Naive thymus-derived CD8-positive, alpha-beta T cell (primary cell): ENCODE measurements at places on chromosomes 4 and X.

- no peak for DNase-seq
Observed at GRCh38 chr4:5385741-5386311, 322.5 kb downstream of the EVC2 start.

DNA sequence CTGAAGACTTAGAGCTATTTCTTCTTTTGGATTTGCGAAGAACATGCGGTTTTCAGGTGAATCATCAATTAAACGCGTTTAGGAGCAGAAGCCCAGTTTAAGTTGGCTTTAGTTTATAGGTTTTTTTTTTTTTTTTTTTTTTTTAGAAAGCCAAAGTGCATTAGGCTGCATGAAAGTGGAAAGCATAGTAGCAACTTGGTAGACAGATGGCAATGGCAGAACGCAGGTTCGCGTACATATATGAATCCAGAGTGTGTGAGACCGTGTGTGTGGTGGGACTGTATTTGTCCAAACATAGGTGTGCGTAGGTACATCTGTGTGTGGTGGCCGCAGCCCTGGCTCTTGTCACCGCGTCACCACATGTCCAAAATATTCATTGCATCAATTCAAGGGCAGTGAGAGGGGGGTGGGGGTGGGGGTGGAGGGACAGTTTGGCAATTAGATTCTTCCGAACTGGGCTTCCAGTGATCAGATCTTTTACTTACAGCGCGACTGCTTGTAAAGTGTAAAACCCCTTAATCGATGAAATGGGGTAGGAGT is 901 bp downstream of the JADE1 start:
- DNase-seq: peak; percentile 27

- DNase-seq: no peak
Observed at GRCh38 chr4:56007154-56007553, 58.4 kb downstream of the CEP135 start.

- no peak for DNase-seq
Observed at GRCh38 chr4:28073860-28074555, 1213.4 kb downstream of the STIM2 start.

GRCh38 chrX:27619975-27620374 is 29.8 kb downstream of the DCAF8L2 start:
- no peak for DNase-seq

GRCh38 chrX:8183346-8183745 is 12.3 kb upstream of the VCX2 start:
- no peak for DNase-seq

DNA sequence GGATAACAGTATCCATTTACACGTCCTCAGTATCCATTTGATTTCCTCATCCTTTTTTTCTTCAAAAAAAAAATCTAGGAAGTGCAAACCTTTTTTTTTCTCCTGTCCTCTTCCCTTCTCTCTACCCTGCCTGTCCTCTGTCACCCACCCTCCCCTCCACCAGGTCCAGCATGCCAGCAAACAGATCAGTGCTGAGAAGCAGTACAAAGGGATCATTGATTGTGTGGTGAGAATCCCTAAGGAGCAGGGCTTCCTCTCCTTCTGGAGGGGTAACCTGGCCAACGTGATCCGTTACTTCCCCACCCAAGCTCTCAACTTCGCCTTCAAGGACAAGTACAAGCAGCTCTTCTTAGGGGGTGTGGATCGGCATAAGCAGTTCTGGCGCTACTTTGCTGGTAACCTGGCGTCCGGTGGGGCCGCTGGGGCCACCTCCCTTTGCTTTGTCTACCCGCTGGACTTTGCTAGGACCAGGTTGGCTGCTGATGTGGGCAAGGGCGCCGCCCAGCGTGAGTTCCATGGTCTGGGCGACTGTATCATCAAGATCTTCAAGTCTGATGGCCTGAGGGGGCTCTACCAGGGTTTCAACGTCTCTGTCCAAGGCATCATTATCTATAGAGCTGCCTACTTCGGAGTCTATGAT is 1.7 kb downstream of the SLC25A4 start:
- no peak for DNase-seq

- DNase-seq: no peak
Observed at GRCh38 chr4:124478470-124478869, 234.1 kb downstream of the ANKRD50 start.

DNA sequence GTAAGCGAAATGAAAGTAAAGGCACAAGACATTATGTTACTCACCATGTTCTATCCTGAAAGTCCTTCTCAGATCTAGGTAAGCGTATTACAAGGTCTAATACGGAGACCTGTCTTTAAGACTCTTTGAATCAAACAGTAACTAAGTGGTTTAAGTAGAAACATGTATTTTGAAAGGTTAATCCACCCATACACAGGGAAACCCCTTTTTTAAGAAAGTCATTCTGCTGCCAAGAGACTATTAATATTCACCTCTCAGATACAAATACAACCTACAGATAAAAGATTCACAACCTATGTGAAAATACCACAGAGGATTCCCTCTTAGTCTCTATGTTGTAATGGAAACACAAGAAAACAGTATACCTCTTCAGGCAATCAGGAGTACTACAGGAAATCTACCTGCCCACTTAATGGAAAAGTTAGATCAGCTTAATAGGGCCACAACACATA is 63.2 kb upstream of the TNIP3 start:
- no peak for DNase-seq

GRCh38 chrX:44203791-44204190 is 139.7 kb downstream of the EFHC2 start:
- DNase-seq: no peak

DNA sequence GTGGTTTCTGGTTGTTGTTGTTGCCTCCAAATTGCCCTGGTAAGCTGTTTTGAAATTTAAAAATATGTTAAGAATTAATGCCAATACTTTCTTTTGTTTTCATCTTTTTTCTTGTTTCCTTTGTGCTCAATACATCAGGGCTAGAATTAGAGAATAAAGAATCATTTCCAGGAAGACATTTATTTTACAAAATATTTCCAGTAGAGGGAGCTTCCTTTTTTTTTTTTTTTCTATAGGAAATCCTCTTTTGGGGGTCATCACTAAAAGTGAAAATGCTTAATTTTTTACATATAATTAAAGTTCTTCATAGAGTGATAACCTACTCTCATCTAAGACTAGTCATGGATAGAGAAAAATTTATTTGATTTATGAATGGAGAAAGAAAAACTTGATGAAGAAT is 2.4 kb downstream of the GLRA3 start:
- no peak for DNase-seq

- DNase-seq: no peak
Observed at GRCh38 chrX:148956352-148956751, 455.9 kb downstream of the AFF2 start.

GRCh38 chrX:95907081-95907480 is 777.6 kb upstream of the DIAPH2 start:
- no peak for DNase-seq

GRCh38 chrX:78712336-78712735 is 35.2 kb upstream of the LPAR4 start:
- no peak for DNase-seq

- no peak for DNase-seq
Observed at GRCh38 chr4:86615501-86615900, 21.4 kb downstream of the PTPN13 start.

DNA sequence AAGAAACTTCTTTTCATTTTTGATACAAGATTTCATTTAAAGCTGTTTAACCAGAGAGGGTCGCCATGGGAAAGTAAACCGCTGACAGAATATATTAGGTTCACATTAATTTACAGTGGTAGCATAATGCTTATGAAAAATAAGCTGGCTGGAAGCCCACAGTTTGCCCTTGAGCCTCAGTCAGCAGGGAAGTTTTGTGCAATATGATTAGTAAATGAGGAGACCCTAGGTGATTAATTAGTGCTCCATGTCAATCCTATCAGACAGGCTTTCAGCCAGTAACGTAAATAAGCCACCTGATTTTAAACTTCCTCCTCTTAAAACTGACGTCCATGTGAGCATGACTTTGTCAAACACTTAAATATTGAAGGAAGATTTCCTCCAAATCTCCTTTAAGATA is 134.2 kb downstream of the TSPAN5 start:
- no peak for DNase-seq

- no peak for DNase-seq
Observed at GRCh38 chr4:4851081-4851480, 8.4 kb upstream of the MSX1 start.

- no peak for DNase-seq
Observed at GRCh38 chrX:31126205-31126604, 54.4 kb upstream of the FTHL17 start.

GRCh38 chrX:8018934-8019333 is 91.7 kb upstream of the PNPLA4 start:
- DNase-seq: no peak

GRCh38 chrX:136064661-136065043 is 79.4 kb downstream of the SLC9A6 start:
- DNase-seq: no peak

- no peak for DNase-seq
Observed at GRCh38 chr4:140612357-140612756, 43.6 kb upstream of the UCP1 start.

- no peak for DNase-seq
Observed at GRCh38 chr4:121112530-121112929, 40.2 kb upstream of the NDNF start.

DNA sequence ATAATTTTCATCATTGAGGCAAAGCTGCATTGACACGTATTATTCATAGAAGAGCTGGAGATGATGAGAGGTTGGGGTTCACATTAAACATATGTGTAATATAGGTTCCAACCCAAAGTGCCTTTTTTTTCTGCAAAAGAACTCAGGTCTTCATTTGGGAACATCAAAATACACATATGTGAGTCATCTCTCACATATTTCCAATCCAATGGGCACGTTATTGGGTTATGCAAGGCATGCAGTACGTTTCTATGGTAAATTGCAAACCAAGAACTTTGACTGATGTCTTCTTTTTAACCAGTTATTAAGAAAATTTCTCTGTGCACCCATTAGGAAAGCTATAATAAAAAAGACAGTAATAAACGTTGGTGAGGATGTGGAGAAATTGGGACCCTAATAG is 150.3 kb upstream of the FAM9B start:
- no peak for DNase-seq

GRCh38 chrX:80423744-80424143 is 3.5 kb downstream of the TENT5D start:
- no peak for DNase-seq

- no peak for DNase-seq
Observed at GRCh38 chr4:181702864-181703495, 540.2 kb upstream of the TENM3 start.

DNA sequence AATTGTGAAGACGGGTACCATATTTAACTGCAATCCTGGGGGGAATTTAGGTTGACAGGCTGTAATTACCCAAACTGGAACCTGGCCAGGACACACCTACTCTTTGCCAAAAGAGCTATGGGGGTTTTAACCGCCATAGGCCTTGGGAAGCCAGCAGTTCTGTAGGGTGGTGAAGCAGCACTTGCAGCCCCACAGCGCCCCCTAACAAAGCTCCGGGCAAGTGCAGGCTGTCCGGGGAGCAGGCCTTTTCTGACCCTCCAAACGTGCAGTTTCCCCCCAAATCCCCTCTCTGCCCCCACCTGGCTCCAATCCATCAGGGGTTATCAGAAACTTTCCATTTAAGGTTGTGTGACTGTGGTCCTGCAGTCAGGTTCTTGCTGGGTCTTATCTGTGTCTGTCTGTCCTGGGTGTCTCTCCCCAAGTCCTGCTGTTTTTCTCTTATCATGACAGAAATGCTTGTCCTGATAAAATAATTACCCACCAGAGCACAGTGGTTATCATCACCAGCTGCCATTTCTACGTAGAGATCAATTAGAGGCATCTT is 350.9 kb downstream of the MID1IP1 start:
- peak; percentile 31 for DNase-seq

DNA sequence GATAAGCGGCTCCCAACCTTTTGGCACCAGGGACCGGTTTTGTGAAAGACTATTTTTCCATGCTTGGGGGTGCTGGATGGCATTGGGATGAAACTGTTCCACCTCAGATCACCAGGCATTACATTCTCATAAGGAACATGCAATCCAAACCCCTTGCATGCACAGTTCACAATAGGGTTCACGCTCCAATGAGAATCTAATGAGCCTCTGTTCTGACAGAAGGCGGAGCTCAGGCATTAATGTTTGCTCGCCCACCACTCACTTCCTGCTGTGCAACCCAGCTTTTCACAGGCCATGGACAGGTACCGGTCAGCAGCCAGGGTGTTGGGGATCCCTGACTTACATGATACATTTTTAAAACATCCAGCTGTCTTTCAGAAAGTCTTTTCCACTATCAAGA is 187.3 kb downstream of the SLC39A8 start:
- no peak for DNase-seq

DNA sequence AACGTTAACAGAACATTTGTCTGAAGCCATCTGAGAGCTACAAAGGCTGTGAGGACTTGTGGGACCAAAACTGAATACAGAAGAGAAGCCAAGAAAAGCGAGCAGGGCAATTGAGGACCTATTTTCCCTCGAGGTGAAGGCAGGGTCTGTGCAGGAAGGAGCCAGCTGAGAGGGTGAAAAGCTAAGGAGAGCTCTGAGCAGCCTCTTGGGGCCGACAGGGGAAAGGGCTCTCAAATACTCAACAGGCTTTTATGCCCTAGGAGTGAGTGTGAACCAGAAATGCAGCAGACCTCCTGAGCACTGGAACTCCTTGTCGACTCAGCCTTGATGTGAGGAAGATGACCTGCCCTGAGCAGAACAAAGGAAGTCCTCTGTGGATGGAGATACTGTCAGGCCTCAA is 54.2 kb downstream of the C4orf50 start:
- no peak for DNase-seq

- DNase-seq: no peak
Observed at GRCh38 chrX:75295641-75296040, 21.8 kb downstream of the UPRT start.

DNA sequence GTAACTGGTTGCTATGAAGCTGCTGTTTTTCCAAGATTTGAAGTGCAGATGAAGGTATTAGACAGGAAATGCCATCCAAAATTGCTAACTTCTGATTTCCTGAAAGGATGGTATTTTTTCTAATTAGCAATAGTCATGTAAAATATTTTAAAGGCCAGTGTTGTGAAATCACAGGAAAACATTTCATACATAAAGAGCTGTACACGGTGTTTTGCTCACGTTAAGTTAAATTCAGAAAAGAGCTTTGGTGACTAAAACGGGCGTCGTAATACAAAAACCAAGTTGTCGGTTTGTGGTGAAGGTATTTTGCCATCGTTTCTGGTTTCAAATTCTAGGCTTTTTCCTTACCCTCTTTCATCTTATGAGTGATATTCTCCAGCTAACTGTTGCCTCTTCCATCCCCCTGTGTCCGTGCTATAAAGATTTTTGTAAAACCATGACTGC is 39.8 kb downstream of the AFF1 start:
- DNase-seq: no peak

GRCh38 chrX:38732866-38733265 is 68.4 kb upstream of the MID1IP1 start:
- no peak for DNase-seq

DNA sequence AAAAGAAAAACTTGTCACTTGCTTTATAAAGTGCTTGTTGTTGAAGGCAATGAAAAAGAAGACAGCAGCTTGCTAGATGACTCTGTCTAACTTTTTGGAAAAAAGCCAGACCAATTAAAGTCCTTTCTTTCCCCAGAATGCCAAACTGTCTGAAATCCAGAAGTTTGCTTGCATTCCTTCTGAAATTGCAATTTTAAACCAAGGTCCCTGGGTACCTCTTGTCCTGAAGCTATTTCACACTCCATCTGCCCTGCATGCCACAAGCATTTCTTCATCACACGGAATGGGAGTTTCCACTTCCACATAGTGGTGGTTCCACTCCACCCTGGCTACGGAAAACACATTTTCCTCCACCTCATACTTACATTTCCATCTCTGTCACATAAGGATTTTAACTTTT is 101.0 kb downstream of the PAPSS1 start:
- no peak for DNase-seq

- no peak for DNase-seq
Observed at GRCh38 chr4:98786866-98787265, 128.5 kb upstream of the TSPAN5 start.

- no peak for DNase-seq
Observed at GRCh38 chr4:149708513-149709130, 107.0 kb downstream of the IQCM start.
